ENCODE measurements at places on chromosomes 11 and 22. TPM values are rescaled to one million over a fixed set of nuclear protein-coding genes. Genes with fewer than 3 reads are reported as not detected.

DNA sequence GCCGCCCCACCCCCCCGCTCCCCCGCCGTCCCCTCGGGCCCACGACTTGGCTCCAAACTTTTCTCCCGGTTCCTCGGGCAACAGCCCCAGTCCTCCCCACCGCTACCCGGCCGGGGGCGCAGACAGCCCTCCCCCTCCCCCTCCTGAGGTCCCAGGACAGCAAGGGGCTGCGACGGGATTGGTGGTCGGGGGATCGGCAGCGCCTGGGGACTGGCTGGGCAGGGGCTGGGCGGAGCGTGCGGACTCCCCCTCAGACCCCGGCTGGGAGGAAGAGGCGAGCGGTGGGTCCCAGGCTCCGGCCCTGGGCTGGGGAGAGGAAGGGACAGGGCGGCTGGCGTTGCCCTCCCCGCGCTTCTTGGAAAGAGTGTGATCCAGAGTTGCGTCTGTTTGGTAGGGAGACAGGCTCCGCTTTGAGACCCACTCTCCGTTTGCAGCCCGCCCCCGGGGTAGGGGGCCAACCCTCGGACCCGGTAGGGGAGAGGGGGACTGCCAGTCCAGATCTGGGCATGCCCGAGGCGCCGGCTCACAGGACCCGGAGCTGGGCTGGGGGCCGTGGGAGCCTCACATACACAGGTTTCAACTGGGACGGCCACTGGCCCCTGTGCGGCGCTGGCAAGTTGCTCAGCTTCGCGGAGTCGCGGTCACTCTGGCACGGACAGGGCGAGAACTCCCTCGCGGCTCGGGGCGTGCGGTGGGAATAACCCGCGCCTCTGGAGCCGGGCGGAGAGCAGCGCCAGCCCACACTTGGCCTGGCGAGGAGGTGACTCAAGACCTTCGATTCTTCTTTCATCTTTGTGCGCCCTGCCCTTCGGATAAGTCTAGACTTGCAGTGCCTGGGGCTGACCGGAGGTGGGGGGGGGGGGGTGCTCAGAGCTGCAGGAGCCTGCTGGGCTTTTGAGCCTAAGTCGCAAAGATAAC lies 999 bp downstream of the TSKU start:
- DNase-seq: no peak

- no peak for DNase-seq
Observed at GRCh38 chr11:95993438-95994298, 69.8 kb upstream of the MTMR2 start.

The BTG4 gene
- total RNA-seq: 8.1 TPM

DNA sequence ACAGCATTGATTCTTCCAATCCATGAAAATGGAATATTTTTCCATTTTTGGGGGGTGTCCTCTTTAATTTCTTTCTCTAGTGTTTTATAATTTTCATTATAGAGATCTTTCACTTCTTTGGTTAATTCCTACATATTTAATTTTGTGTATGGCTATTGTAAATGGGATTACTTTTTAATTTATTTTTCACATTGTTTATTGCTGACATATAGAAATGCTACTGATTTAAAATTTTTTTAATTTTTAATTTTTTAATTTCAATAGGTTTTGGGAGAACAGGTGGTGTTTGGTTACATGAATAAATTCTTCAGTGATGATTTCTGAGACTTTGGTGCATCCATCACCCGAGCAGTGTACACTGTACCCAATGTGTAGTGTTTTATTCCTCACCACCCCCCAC lies 26.6 kb upstream of the OOSP4B start:
- DNase-seq: no peak

GRCh38 chr11:81033779-81034540 lies 1593.1 kb upstream of the TENM4 start:
- no peak for DNase-seq

All from G401 (cell line).